NB4 (cell line): ENCODE measurements at places on chromosomes 2 and 18.

GRCh38 chr2:157460384-157460837, 16.5 kb upstream of the CYTIP start:
- DNase-seq: no peak

- no peak for DNase-seq
Observed at GRCh38 chr2:8151888-8152287, 530.0 kb upstream of the ID2 start.

GRCh38 chr2:20653695-20654534, 3.0 kb upstream of the HS1BP3 start:
- peak; percentile 31 for DNase-seq

- no peak for DNase-seq
Observed at GRCh38 chr2:100629309-100629708, 66.5 kb downstream of the PDCL3 start.

DNA sequence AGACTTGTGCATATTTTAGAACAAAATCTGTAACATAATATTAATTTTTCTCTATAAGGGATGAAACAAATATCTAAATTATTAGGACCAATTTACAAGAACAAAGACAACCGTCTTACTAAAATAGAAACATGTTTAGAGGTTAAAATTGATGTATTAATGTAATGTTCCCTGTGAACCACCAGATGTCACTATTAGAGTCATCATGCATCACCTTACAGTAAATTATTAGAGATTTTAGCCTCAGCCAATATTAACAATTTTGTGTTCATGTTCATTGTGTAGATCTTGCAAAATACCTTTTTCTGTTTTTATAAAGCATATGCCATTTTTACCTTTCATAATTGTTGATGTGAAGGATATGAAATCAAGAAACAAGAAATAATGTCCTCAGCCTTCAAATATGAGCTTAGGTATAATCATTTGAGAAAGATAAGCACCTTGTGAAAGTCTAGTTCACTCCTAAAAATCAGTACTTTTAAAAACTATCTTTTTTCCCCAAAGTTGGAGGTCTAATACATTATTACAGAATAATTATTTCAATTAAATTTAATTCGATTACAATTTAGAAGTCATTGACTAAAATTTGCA, 344.3 kb upstream of the KCNH7 start:
- peak; percentile 32 for DNase-seq

GRCh38 chr2:130936451-130936850, 99.7 kb downstream of the ARHGEF4 start:
- DNase-seq: no peak

DNA sequence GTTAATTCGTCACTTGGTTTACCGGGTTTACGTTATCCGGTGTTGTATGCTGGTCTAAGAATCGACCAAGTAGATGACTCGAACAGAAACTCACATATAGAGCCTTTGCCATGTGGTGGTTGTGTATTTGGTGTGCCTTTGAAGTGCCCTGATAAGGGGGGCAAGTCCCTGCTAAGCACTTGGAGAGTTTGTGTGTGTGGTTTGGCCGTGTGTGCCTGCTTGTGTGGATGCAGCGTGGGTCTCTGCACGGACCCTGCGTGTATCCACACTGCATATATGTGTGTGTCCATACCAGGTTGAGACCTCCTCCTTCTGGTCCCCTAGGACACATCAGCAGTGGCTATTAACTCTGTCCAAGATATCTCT, 2.4 kb upstream of the CELF4 start:
- DNase-seq: no peak

DNA sequence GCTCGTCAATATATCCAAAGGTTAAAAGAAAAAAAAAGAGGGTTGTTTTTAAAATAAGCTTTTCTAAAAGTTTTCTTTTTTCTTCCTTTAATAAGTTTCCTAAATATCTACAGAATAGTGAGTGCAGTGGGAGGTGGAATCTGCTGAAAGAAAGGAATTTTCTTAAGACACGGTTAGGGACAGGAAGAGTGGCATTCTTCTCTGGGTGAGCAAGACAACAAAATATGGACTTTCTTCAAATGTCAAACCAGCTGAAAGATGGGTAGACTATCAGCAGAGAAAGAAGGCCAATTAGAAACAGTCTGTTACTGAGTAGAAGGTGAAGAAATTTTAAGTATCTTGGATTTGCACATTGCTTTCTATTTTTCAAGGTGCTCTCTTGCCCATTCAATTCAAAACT, 222.7 kb upstream of the PIK3C3 start:
- DNase-seq: no peak

GRCh38 chr2:27081984-27082772, 3.8 kb downstream of the EMILIN1 start:
- DNase-seq: peak; percentile 91

DNA sequence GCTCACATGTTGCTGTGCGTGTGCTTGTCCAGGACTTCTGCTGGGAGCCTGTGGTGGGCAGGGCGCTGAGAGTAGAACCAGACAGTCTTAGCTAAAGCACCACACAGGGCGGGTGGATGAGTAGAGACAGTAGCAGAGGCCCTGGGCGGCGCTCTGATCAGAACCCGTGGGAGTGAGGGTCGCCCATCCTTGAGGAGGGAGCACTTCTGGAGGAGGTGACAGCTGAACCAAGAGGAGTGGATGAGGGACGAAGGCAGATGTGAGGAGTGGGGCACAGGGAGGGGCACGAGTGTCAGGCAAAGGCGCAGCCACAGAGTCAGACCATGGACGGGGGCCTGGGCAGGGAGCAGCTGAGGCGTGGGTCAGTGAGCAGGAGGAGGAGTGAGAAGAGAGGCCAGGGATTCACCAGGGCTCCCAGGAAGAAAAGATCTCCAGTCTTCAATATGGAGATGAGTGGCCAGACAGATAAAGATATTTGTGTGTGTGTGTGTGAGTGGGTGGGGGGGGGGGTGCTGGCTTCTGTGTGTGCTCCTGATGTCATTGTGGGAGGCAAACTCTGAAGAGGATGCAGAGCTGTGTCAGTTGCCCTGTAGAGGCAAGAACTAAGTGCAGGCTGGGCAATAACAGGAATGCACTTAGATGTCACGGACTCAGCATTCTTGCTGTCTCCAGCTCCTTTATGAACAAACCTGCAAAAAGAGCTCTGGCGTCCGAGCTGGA, 79.6 kb downstream of the TPO start:
- no peak for DNase-seq

- DNase-seq: no peak
Observed at GRCh38 chr2:62727259-62727867, 21.9 kb downstream of the EHBP1 start.

- DNase-seq: no peak
Observed at GRCh38 chr2:177242121-177242987, 22.2 kb downstream of the NFE2L2 start.

DNA sequence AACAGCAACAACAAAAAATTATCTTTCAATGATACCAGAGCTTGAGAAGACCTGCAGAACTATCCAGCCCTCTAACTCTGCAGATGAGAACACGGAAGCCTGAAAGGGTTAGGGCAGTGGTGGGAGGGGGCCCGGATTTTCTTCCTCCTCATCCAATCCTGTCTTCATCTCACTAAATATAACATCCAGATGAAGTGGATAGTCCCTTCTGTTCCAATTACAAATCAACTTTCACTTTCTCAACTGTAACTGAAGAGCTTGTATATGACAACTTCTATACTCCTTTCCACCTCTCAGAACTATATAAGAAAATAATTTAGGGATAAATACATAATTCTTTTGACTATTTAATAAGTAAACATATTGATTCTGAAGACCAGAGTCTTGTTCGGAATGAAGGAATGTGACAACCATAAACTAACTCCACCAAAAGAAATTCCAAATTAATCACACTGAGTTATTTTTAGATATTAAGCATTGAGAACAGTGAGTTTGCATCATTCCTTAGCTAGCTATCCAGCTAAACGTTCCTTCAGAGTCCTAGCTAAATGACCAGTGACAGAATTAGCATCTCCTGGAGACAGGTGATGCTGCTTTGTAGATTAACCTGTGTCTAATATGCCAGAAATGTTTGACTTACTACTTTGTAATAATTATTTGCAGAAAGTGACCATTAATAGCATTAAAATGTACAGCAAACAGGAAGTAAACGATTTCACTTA, 32.7 kb downstream of the SFT2D3 start:
- no peak for DNase-seq

GRCh38 chr18:32333781-32334180, 136.9 kb downstream of the GAREM1 start:
- DNase-seq: peak; percentile 1

- DNase-seq: no peak
Observed at GRCh38 chr18:31776093-31776492, 15.4 kb upstream of the SLC25A52 start.

DNA sequence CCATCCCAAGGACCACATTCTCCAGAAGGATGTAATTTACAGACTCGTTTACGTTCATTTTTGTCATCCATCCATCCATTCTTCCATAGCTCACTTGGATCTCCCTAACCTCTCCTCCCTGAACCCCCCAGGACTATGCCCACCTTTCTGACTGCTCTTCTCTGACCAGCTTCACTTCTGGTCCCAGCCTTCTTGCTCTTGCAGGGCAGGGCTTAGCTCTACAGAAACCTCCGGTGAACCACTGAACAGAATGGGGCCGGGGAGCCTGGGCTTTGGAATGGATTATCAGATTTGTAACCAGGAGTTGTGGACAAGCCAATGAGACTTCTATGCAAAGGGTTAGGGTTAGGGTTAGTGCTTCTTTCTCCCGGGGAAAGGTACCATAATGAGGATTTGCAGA, 95.0 kb downstream of the TGFA start:
- no peak for DNase-seq

- DNase-seq: no peak
Observed at GRCh38 chr2:236127010-236127409, 41.2 kb downstream of the GBX2 start.

DNA sequence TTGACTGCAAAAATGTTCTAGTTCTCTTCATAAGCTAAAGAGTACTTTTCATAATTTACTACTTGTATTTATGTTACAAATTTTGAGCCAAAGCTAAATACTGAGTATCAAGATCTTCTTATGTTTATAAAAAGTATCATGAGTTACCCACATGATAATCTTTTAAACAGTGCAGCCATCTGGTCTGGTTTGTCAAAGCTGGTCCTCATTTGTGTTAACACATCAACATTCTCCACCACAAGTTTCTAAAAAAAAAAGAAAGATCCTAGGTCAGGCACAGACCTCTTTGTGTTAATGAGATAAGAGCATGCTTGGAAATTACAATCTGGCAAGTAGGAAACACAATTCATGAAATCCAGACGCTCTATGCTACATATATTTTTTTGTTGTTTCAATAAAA, 75.5 kb upstream of the FRZB start:
- no peak for DNase-seq
